ENCODE measurements at places on chromosomes 6 and 20. TPM values are rescaled to one million over a fixed set of nuclear protein-coding genes. Genes with fewer than 3 reads are reported as not detected.
A peak's percentile ranks its signal among the peaks of the same experiment; 100 is the strongest.

- no peak for DNase-seq
These were observed 404.1 kb upstream of the EPHA7 start for GRCh38 chr6:93823489-93823888.

GRCh38 chr6:104885518-104886043 is 25.9 kb upstream of the HACE1 start:
- no peak for DNase-seq

DNA sequence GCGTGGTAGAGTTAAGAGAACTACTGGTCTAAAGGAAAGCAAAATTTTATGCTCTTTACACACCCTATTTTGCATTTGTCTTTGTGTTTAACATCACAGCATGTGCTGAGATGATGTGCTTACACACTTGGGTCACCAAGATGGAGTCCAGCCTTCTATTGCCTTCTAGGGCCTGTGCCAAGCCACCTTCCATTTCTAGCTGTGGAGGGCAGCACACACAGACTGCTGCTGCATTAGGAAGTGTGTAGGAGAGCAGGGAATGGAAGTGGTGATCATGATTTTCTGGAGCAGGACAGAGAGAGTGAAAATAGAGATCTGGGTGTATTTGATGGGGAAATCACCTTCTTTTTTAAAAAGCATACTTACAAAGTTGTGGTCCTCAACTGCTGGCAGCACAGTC is 191.6 kb downstream of the SOX4 start:
- DNase-seq: no peak

- no peak for DNase-seq
These were observed 40.7 kb downstream of the ZNF451 start for GRCh38 chr6:57130661-57131177.

DNA sequence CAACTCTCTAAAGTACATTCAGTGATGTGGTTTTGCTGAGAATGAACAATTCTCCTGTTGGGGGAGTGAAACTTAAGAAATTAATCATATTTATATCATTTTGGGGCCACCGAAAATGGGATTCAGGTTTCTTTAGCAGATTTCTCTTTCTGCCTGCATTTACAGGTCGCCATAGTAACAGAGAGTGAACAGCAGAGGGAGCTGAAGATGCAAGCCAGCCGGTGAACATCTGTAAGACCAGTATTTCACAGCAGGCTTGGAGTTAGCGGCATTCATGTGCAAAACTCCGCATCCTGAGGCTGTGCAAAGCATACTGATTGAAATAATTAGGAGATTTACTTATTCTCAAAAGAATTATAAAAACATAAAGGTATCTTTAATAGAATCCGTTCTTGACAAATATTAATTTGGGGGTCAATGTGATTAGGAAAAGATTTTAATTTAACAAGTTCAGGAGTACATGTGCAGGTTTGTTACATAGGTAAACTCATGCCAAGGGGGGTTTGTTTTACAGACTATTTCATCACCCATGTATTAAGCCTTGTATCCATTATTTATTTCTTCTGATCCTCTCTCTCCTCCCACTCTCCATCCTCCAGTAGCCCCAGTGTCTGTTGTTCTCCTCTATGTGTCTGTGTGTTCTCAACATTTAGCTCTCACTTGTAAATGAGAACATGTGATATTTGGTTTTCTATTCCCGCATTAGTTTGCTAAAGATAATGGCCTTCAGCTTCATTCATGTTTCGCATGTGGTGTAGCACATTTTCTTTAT is 17.8 kb upstream of the HSF2 start:
- DNase-seq: peak; percentile 46

GRCh38 chr20:49656304-49656703 is 57.4 kb downstream of the B4GALT5 start:
- DNase-seq: peak; percentile 55

GRCh38 chr20:51121901-51122412 is 99.0 kb upstream of the KCNG1 start:
- DNase-seq: peak; percentile 33

GRCh38 chr20:54047048-54047447 is 23.3 kb downstream of the BCAS1 start:
- DNase-seq: no peak

DNA sequence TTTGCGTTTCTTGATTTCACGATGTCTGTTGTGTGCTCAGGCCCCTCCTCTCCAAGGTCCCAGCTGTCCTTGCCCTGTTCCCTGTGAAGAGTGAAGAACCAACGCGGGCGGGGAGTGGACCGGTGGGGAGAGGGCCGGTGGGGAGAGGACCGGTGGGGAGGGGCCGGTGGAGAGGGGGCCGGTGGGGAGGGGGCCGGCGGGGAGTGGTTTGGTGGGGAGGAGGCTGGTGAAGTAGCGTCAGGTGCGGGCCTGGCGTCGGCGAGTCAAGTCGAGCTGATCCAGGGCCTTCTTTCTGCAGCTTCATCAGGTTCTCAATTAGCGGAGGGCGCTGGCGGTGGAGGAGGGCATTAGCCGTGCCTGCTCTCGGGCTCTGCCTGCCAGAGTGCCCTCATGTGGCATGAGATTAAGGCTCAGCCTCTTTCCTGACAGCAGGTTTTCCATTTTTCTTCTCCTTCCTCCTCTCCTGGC is 21.2 kb upstream of the BHLHE23 start:
- DNase-seq: no peak

DNA sequence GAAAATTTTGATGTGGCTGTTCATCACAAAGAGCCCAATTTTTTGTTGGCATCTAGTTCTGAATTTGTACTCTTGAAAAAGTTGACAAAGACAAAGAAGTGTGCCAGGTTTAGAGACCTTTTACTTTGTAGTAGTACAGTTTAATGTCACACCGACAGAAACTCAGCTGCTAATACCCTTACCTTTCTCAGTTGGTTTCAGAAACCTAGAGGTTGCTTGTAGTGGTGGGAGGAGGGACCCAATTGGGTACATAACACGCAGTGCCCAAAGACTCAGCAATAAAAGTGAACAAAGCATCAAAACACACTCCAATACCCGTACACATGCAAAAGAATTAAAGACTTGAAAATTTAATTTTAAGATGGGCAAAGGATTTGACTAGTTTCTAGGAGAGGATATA is 203.7 kb downstream of the CDKAL1 start:
- no peak for DNase-seq

GRCh38 chr20:36094497-36094896 is 60.0 kb upstream of the EPB41L1 start:
- no peak for DNase-seq

- DNase-seq: no peak
These were observed 12.2 kb downstream of the BACH2 start for GRCh38 chr6:90284236-90285041.

DNA sequence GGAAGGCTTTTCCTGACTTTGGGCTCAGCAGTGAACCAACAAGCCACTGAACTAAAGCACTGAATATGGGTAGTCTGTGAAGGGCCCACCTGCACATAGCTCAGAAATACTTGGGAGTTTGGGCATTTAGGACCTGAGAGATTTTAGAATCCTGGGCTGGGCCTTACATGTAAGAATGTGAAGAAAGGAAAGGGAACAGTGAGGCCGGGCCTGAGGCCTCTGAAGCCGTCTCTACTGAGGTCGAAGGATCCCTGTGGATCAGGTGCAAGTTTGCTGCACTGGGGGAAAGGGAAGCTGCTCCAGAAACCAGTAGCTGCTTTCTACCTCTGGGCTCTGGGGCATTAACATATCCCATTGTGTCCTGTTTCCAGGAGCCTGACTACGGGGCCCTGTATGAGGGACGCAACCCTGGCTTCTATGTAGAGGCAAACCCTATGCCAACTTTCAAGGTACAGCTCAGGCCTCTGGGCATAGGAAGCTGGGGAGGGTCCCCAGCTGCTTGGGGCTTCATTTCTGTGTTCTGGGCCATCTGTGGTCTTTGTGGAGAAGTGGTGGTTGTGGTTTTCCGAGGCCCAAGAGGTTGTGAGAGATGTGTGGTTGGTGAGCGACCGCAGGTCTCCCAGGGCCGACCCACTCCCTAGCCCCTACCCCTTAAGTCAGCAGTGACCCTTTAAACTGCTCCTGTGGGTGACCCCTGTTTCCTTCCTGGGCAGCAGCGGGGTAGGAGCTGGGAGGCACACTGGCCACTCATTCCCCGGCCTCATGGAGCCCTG is 30.3 kb downstream of the PLCG1 start:
- no peak for DNase-seq

- peak; percentile 49 for DNase-seq
These were observed 23.0 kb upstream of the GTSF1L start for GRCh38 chr20:43749734-43750294.

GRCh38 chr6:170448751-170449630 is 104.1 kb downstream of the PSMB1 start:
- DNase-seq: no peak

GRCh38 chr6:85674604-85675003 is 31.9 kb upstream of the SYNCRIP start:
- DNase-seq: no peak

DNA sequence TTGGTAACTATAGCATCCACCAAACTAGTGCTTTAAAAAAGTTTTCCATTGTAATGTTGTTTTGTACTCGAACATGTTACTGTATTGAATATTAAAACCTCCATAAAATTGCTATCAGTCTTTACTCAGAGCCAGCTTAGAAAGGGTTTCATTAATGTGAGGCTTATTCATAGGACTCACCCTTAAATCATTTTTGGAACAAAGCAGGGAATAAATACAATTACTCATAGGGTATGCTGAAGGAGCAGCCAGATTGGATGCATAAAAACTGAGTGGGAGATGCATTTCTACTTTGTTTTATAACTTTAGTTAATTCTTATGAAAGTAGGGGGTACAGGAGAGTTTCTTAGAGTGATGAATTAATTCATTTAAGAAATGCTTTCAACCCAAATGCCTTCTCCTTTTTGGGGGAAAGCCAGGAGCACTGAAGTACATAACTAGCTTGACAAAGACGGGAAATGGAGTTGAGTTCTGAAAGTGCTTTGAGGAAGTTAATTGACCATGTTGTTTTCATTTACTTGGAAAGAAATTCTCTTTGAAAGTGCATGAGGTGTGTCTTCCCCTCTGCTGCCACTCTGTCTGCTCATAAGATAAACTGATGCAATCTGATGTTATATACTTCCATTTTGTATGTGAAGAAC is 90.3 kb downstream of the RNF144B start:
- no peak for DNase-seq

- DNase-seq: no peak
These were observed 68.4 kb downstream of the RREB1 start for GRCh38 chr6:7176208-7176607.

GRCh38 chr6:8844968-8845367 is 409.6 kb upstream of the SLC35B3 start:
- no peak for DNase-seq

- DNase-seq: no peak
These were observed 68.7 kb downstream of the TOX2 start for GRCh38 chr20:43983359-43983758.

DNA sequence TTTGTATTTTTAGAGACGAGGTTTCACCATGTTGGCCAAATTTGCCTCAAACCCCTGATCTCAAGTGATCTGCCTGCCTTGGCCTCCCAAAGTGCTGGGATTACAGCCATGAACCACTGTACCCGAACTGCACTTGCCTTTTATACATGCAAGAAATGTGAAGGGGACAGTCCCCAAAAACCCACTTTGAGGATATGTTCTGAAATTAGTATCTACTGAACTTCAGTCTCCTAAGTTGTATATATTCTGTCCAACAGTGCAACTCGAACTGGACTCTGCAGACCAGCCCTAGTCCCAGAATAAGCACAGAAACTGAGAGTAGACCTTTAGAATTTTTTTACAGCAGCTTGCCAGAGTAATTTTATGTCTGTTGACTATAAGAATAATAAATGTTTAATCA is 28.5 kb downstream of the BACH2 start:
- DNase-seq: no peak

- no peak for DNase-seq
These were observed 11.5 kb upstream of the MUC22 start for GRCh38 chr6:30998785-30999184.

GRCh38 chr20:62837790-62838127 is 20.9 kb downstream of the COL9A3 start:
- DNase-seq: no peak

DNA sequence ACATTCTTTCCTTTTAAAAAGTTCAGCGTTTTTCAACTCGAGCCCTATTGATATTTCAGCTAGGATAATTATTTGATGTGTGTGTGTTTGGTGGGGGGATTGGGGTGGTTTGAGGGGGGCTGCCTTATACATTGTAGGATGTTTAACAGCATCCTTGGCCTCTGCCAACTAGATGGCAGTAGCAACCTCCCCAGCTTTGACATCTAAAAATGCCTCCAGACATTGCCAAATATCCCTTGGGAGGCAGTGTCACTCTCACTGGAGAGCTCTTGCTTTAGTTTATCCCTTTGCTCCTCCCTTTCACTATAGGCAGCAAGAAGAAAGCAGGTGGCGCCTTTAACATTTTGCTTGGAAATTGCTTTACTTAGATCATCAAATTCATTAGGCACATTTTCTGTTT is 14.6 kb upstream of the TP53TG5 start:
- DNase-seq: no peak

GRCh38 chr6:161035182-161035980 is 43.8 kb downstream of the MAP3K4 start:
- no peak for DNase-seq

GRCh38 chr6:148790817-148791216 is 44.0 kb downstream of the UST start:
- DNase-seq: no peak

- no peak for DNase-seq
These were observed 86.3 kb upstream of the PROKR2 start for GRCh38 chr20:5402903-5403531.

GRCh38 chr6:1363298-1363697 is 26.1 kb upstream of the FOXF2 start:
- DNase-seq: no peak

The DACT2 gene
- total RNA-seq: 28.1 TPM

The SMAP1 gene
- total RNA-seq: 26.0 TPM

The TUBB2B gene
- 4.5 TPM for total RNA-seq

The TUBB gene
- total RNA-seq: 196 TPM

The LRRN4 gene
- total RNA-seq: 0.68 TPM

The SLC35D3 gene
- not detected for total RNA-seq

The CYP39A1 gene
- total RNA-seq: 17.6 TPM

The PPP1R16B gene
- total RNA-seq: 1.9 TPM

The CLPSL1 gene
- not detected for total RNA-seq

The SAMD10 gene
- total RNA-seq: 6.0 TPM

The SEL1L2 gene
- 0.28 TPM for total RNA-seq

The MYL9 gene
- 560 TPM for total RNA-seq

The EYS gene
- 3.5 TPM for total RNA-seq
